ENCODE measurements at places on chromosomes 1 and 21. TPM values are rescaled to one million over a fixed set of nuclear protein-coding genes. Genes with fewer than 3 reads are reported as not detected.

- DNase-seq, result no peak
These were observed 160.8 kb downstream of the HHAT start for GRCh38 chr1:210489491-210489890.

DNA sequence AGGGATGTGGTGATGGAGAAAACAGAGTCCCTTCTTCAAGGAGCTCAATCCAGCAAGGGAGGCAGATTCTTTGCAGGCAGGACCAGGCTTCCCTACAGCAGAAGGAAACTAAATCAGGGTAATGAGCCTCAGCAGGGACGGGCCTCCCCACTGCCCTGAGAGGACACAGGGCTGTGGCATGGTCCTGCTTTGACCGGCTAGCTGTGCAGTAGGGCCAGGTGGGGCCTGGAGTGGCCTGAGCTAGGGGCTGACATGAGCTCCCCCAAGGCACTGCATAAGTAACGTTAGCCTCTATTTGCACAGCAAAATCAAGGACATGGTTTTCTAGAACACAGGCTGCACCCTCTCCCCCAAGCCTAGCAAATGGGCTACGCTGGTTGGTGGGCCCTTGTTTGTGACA, 162.9 kb downstream of the RYR2 start:
- no peak for DNase-seq

Gene OR2T35
- total RNA-seq, result not detected

- no peak for DNase-seq
These were observed 11.2 kb upstream of the HJV start for GRCh38 chr1:146032631-146033219.

DNA sequence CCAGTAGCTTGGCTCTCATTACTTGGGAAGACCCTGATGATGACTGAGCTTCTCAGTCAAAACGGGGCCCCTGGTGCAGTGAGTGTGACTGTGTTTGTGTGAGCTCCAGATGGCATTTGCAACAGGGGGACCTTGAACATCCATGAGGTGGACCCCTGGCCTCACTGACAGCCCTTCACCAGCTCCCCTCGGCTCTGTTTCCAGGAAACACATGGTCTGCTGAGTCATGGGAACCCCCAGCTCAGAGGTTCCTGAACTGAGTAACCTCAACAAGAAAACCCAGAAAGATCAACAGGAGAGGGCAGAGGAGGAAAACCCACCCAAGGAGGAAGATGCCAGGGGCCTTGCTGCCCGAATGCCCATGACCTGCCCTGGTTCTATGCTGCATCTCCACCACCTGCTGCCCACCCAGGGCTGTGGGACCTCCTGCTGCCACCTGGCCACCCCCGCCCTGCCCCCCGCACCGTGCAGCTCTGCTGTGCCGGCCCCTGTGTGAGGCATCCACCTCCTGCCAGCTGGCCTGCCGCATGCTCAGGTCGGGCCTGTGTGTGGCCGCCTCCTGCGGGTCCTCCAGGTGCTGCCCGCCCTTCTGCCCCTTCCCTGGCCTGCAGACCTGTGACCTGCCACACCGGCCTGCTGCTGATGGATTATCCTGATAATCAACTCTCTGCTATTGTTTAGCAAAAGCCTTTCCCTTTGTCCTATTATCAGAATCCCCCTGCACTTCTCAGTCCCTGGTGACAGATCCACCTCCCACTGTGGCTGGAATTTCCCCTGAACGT, 4.2 kb upstream of the KRTAP12-1 start:
- no peak for DNase-seq

GRCh38 chr1:31848381-31848897, 32.6 kb upstream of the SPOCD1 start:
- no peak for DNase-seq

DNA sequence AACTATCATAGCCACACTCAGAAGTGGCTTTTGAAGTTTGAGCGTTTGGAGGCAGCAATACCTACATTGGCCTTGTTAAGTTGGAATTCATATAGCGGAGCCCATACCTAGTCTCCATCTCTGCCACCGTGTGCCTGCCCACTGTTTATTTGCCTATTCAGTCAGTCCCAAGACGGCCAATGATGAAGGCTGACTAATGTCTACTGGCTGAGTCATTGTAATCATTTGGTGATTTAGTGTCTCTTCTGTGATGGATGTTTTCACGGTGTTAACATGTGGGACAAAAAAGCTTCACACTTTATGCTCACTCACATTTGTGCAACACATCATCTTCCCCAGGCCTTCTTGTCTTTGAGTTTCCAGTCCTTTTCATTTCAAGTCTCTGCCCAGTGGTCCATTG, 92.6 kb upstream of the PBX1 start:
- DNase-seq, result no peak

- no peak for DNase-seq
These were observed 28.2 kb upstream of the RPF1 start for GRCh38 chr1:84450910-84451309.

DNA sequence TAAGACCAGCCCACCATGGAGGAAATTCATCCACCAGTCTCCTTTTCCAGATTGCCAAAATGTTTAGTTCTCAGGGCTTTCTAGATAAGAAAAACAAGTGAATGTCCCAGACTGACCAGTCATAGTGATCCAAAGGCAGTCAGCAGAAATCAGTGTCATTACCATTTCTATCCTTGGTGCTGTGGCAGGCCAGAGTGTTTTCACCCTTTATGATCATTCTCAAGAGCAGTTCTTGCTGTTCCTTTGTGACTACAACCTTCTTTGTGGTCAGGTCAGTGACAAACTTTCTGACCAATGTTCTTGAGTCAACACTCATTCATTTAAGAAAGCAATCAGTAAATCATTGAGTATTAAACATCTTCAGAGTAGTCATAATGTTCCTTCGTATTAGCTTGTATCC, 7.3 kb upstream of the DHCR24 start:
- DNase-seq, result no peak

- DNase-seq, result no peak
These were observed 51.3 kb upstream of the RUNX1 start for GRCh38 chr21:35100349-35100811.

- DNase-seq, result no peak
These were observed 36.9 kb downstream of the TLCD4 start for GRCh38 chr1:95154096-95154495.

DNA sequence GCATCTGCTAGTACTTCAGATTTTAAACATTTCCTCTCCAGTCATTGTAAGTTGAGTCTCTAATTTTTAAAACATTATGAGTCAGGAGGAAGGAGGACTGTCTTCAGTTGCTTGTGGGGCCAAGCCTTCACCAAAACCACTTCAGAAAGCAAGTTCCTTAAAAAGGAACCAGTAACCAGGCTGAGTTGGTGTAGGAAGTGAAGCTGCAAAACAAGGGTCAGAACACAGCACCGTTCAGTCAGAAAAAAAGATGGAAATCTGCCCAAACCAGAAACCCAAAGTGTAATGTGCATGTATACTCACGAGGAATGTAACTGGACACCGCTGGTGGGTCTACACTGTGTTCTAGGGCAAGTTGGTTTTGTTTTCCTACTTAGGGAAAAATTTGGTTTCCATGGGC, 402.1 kb downstream of the SETD4 start:
- no peak for DNase-seq

Gene SPEN
- total RNA-seq, result 21.4 TPM

GRCh38 chr1:212313616-212314015, 28.4 kb downstream of the PPP2R5A start:
- DNase-seq, result no peak

- no peak for DNase-seq
These were observed 9.2 kb downstream of the IL12RB2 start for GRCh38 chr1:67316918-67317317.

Gene SH2D1B
- 0.24 TPM for total RNA-seq

GRCh38 chr1:156664046-156664766, 13.0 kb downstream of the NES start:
- peak; percentile 53 for DNase-seq

GRCh38 chr21:26965040-26965906, 1.6 kb downstream of the ADAMTS5 start:
- DNase-seq, result peak; percentile 72

DNA sequence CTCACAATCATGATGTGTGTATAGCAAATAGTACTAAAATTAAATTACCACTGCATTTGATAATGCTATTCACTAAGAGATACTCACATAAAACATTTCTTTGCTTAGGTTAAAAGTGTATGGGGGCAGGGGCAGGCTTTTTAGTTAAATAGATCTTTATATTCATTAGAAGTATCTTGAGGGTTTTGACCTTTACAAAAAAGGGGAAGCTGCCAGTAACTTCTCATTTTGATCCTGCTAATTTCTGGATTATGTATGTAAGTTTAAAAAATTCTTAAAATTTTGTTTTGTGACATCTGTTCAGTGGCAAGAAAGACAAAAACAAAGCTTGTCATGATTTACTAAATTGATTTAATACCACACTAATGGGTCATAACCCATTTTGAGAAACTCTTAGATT, 45.8 kb upstream of the S1PR1 start:
- no peak for DNase-seq

DNA sequence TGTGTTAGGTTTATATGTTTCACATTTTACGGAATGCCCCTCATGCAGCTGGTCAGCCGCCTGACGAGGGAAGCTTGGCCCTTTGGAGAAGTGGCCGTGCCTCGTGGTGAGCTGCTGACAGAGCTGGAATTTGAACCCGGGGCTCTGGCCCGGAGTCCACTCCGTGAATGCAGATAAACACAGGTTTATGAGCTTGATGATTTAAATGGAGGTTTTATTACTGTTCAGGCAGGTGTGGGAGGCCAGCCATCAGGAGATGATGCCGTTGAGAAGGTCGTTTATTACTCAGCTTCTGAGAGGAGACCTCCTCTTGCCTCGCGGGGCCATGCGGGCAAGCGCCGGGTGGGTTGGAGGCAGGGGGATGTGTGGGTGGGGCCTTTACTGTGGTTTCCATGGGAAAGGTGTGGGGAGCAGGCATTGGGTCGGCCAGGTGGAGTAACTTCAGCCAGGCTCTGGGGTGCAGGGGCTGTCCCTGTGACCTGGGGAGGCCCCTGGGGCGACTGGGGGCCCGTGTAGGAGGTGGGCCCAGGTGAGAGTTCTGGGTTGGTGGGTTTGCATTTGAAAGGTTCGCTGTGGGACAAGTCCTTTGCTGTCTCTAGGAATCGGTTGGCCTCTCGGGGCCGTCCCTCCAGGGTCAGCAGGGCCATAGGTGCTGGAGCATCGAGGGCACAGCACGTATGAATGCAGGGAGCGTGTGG, 22.0 kb downstream of the PRKCZ start:
- DNase-seq, result peak; percentile 33

- DNase-seq, result peak; percentile 84
These were observed 10.1 kb upstream of the SESN2 start for GRCh38 chr1:28249013-28249865.

GRCh38 chr1:43062527-43063095, 103.9 kb upstream of the SLC2A1 start:
- no peak for DNase-seq

GRCh38 chr1:5200006-5200405, 545.6 kb downstream of the AJAP1 start:
- DNase-seq, result no peak

Gene LDLRAD2
- total RNA-seq, result not detected

DNA sequence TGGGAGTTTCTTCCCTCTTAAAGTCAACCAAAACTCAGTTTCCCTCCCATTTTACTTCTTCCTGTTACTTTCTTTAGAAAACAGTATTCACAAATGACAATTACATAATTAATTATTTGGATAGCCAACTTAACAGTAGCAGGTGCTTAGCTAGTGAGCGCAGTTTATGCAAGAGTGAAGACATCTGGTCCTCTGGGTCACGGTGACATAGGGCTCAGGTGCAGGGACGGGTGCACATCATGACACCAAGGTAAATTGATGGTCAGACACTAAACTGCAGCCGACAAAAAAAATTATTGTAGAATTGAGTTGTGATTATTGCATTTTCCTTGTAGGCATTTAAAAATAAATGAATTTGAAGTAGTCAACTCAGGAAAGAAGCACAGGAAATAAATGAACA, 142.0 kb upstream of the KCTD3 start:
- no peak for DNase-seq

- DNase-seq, result no peak
These were observed 1.2 kb downstream of the FHAD1 start for GRCh38 chr1:15248216-15248615.

DNA sequence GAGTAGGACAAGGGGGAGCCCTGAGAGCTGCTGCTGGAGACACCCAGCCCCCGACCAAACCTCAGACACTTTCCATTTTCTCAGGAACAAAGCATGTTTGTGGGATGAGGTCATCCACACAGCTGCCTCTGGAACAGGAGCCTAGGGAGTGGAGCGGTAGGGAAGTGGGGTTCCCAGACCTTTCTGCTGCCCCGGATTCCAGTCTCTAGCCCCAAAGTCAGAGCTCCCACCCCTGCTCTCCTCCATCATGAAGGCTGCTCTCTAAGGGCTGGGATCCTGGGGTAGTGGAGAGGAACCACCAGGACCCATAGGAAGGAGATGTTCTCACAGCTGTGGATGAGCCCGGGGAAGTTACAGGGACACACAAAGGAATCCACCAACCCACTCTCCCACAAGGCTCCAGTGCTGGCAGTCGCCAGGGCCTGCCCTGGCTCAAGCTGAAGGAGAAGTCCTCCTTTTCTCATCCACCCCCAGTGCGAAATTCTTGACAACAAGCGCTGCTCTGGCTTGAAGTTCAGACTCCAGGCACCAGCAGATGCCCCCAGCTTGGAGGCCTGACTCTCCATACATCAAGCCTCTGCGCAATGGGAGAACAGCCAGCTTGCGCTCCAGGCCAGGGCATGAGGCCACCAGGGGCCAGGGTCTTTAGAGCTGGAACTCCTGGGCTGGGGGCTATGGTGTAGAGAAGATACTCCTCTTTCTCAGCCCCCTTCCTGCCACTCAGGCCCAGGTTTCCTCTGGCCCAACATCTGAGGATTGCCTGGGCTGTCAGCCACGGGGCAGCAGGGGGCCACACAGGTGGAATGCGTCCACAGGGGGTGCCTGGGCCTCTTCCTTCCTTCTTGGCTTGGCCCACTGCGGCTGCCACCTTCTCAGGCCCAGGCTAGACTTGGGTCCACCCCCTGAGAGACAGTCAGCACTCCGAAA, 4.5 kb downstream of the FHL3 start:
- DNase-seq, result no peak

DNA sequence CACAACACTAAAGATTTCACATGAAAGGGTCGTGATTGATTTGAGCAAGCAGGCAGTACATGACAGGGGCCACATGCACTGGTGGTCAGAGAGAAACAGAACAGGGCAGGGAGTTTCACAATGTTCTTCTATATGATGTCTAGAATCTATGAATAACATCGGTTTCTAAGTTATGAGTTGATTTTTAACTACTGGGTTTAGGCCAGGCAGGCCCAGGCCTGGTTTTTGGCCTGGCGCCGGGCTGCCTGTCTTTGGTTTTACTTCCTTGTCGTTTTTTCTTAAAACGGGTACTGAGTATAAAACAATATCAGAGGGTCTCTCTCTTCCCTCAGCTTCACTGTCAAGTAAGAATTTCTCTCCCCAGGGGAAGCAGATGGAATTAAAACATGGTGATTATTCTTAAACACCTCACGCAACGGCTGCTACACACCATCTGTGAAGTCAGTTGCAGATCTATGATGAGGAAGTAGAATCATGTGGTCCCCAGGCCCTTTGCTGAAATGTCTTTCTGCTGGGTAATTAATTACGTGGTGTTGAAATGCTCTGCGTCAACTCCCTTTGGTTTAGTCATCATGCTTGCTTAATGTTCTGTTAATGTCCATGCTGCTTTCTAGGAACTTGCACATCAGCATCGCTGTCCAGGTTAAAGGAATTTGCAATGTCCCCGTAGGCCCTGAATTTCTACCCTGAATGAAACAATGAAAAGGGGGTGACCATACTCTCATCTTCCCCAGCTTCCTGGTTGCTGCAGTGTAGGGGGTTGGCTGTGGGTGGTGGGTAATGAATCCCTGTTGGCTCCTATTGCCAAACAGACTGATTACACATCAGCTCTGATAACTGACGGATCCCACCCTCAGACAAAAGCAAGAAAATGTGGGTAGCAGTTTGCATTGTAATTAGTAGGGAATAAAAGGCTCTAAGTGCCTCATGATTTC, 70.3 kb downstream of the SERINC2 start:
- DNase-seq, result no peak

Gene CD52
- total RNA-seq, result 6.5 TPM

GRCh38 chr1:230071316-230071715, 4.3 kb downstream of the GALNT2 start:
- DNase-seq, result no peak

All from Right ventricle myocardium inferior (tissue), 1 donor.